Endodermal cell (in vitro differentiated cells): ENCODE measurements at places on chromosomes 3 and 15. TPM values are rescaled to one million over a fixed set of nuclear protein-coding genes. Genes with fewer than 3 reads are reported as not detected.
A peak's percentile ranks its signal among the peaks of the same experiment; 100 is the strongest.

DNA sequence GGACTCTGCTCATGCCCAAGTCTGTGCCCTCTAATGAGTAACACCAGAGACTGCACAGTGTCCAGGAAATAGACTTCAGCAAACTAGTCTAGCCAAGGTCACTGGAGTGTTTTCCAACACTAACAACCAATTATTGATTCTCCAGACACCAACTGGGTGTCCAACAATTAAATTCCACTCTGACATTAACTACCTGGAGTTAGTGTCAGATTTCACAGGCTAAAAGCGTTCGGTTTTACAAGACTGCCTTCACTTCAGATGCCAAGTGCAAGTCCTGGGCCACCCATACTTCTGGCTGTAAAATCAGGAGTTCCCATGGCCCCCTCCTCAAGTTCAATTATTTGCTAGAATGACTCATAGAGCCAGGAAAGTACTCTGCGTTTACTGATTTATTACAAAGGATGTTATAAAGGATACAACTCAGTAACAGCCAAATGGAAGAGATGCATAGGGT lies 20.8 kb upstream of the CFAP161 start:
- no peak for DNase-seq

- peak; percentile 48 for DNase-seq
These were observed 11.1 kb upstream of the PARL start for GRCh38 chr3:183895774-183896173.

GRCh38 chr15:91224755-91225380 lies 124.8 kb downstream of the SV2B start:
- DNase-seq = peak; percentile 71

DNA sequence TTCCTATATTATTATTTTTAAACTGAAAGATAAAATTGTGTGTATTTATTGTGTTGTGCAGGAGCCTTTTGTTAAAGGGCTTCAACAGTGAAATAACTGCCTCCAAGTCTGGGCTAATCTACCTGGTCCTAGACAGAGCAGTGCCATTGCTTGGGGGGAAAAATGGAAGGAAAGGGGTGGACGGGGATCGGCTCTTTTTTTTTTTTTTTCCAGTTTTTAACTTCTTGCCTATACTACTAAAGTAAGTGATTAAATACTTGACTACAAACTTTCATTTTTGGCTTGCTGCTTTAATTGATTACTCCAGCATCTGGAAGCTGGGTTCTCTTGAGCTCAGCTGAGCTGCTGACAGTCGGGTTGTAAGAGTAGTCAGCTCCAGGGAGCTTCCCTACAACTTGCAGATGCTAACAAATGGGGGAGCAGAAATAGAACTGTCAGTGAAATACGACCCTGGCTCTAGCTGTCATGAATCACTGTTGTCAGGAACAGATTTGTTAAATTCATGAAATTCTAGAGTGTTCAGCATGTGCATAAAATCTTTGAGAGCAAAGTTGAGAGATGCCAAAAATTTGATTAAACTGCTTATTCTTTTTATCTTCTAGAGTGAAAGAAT lies 276.7 kb downstream of the ROBO1 start:
- no peak for DNase-seq

DNA sequence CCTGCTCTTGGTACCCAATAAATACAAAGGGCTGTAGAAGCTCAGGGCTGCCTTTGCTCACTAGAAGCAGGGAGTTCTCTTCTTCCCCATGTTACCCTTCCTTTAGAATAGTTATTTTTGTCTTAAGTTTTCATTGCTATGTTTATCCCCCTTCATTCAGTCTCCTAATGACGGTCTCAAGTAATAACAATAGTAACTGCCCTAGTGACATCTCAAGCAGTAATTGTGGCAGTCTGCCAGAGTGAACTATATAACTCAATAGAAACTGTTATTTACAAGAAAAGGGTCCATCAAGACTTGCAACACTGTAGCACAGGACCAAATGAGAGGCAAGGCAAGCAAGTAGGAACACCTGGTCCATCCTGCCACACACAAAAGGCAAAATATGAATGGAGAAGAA lies 32.5 kb upstream of the SIN3A start:
- DNase-seq = no peak

GRCh38 chr3:101146946-101147345 lies 153.7 kb upstream of the ABI3BP start:
- DNase-seq = no peak

DNA sequence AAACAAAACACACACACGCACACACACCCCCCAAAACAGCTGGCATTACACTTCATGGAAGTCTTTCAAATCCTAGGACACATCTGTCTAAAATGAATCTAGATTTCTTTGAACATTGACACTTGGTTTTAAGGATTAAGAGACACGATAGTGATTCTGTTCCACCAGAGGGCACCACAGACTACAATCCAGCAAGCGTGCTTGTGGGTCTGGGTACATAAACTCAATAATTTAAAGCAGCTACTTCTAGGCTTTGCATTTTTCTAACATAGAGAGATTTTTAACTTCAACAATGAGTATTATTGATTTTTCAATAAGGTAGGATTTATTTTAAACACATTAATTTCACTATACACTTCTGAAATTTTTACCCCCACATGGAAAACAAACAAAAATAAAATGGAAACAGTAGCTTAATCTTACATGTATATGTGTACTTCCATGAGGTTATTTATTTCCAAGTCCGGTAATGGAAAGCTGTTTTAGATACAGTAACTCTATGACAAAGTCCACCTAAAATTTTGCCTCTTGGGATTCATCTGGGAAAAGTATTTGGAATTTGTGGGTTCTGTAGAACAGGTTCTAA lies 564.0 kb upstream of the TGFBR2 start:
- DNase-seq = peak; percentile 85

DNA sequence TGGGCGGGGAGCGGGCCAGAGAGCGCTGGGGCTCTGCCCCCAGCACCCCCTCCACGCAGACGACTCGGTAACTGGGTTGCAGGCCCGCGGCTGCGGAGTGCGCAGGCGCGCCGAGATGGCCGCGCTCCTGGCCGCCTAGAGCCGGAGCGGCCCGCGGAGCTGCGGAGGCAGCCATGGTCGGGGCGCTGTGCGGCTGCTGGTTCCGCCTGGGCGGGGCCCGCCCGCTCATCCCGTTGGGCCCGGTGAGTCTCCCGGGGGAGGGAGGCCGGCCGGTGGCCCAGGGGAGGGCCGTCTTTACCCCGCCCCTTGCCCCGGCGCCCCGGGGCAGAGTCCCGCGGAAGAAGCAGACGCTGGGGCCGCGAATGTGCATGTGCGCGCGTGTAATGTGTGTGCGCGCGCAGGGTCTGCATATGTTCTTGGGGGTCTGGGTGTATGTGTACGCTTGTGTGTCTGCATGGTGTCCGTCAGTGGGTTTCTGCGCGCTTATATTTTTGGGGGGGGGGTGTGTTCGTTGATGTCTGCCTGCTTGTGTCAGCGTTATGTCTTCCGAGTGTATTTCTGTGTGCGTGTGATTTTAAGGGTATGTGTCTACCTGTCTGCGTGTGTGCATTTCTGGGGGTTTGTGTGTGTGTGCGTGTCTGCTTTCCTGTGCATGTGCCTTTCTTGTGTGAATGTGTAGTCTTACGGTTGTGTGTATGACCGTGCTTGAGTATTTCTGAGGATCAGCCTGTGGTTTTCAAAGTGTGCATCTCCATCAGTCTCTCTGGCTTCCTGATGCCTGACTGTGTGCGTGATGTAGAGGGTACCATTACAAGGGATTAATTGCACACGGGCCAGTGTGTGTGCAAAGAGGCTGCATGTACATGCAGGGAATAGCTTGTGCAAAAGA lies at the start of gene ABHD14A:
Gene ABHD14A (plus strand): TSS at position 102 of the 889 bp plus-strand sequence. CDS start 72 bp downstream, at position 174.
- DNase-seq = peak; percentile 87

- DNase-seq = no peak
These were observed 47.1 kb upstream of the ADGRG7 start for GRCh38 chr3:100562224-100562857.

The DCBLD2 gene
- 75.1 and 80.9 TPM in 2 replicates for total RNA-seq

The GNAT1 gene
- total RNA-seq = 0.42 to 2.1 TPM in 2 of 3 replicates, not detected in the other

The IQCH gene
- 7.5 to 12.8 TPM (median 11.3 TPM) in 3 replicates for total RNA-seq
